ENCODE measurements at places on chromosomes 7 and 10.

GRCh38 chr10:58818900-58819299 is 306.2 kb downstream of the BICC1 start:
- peaks cover 6% of the 10 kb centered on the region for H3K4me1 ChIP-seq
- no peak overlapping the region for H3K4me3 ChIP-seq
- no peaks in the 10 kb centered on the region for H3K27me3 ChIP-seq
- no peak overlapping the region for H3K27ac ChIP-seq

GRCh38 chr7:115224922-115225321 is 303.0 kb downstream of the MDFIC start:
- DNase-seq, result no peak
- H3K4me3 ChIP-seq, result no peak overlapping the region
- H3K36me3 ChIP-seq, result no peaks in the 10 kb centered on the region
- H3K27ac ChIP-seq, result no peak overlapping the region

- no peaks in the 10 kb centered on the region for H3K4me1 ChIP-seq
- no peaks in the 10 kb centered on the region for H3K36me3 ChIP-seq
- peak; percentile 3 for DNase-seq
- no peak overlapping the region for H3K27ac ChIP-seq
- peaks cover 63% of the 10 kb centered on the region for H3K27me3 ChIP-seq
Measured at GRCh38 chr10:100811261-100811660, 65.9 kb downstream of the PAX2 start.

DNA sequence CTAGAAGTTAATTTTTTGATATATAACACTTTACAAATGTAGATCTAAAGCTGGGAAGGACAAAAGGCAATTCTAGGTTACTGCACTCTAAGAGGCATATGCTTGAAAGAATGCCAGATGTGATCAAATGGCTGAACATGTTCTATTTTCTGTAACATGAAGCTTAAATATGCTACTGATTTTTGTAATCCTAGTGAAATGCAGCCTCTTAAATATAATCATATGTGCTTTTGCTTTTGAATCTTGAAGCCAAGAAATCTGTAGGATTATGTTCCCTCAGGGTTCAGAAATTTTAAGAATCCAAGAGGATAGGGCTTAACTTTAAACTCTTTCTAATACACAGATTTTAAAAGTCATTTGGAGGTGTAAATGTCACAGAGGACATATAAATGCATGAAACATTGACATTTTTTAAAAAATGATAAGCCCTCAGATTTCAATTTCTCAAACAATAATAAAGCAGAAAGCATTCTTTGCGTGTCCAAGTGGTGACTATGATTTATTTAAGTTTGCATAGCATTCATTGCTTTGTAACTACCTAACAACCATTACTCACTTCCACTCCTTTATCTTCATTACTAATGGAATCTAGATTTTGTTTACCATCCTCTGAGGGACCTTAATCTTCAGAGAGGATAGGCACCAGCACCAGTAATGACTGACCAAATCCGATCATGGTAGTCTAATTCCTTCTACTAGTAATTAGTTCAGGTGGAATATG is 170.4 kb downstream of the MAGI2 start:
- H3K4me3 ChIP-seq, result no peak overlapping the region
- H3K27me3 ChIP-seq, result no peaks in the 10 kb centered on the region
- no peaks in the 10 kb centered on the region for H3K36me3 ChIP-seq
- H3K4me1 ChIP-seq, result no peaks in the 10 kb centered on the region
- H3K27ac ChIP-seq, result no peak overlapping the region
- DNase-seq, result no peak

- DNase-seq, result no peak
- H3K27ac ChIP-seq, result no peak overlapping the region
- no peaks in the 10 kb centered on the region for H3K27me3 ChIP-seq
- no peaks in the 10 kb centered on the region for H3K36me3 ChIP-seq
Measured at GRCh38 chr10:84763965-84764364, 435.6 kb downstream of the CCSER2 start.

DNA sequence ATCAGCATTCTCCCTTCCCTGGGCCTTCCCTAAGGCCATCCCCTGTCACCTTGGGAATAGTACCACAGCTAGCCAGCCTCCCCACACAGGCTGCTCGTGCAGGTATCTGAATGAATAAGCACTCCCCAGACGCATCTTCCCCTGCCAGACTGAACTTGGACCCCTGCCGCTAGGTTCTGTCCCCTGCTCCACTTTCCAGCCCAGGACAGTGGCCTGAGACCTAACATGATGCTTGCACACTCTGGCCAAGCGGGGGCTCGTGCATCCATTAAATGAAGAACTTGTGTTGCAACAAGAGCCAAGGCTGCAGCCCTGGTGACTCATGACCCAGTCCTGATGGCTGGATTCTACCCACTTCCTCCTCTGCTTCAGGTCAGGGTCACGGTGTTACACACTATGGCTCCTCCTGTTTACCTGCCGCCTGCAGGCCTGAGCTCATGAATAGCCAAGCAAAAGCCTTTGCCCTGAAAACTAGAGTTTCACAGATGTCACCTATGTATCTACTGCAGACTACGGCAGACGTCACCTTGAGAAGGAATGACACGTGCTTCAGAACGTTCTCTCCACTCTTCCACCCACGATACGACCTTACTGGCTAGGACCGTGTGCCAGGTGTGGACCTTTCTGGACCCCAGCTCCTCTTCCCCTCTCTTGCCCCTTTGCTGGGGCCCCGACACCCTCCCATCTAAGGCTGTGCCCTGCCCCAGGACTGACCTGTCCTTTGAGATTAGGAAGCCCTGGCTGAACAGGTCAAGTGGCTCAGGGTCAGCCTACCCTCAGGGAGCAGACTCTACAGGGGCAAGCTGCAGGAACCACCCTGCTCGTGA is 6.5 kb downstream of the ASB13 start:
- no peak overlapping the region for H3K27ac ChIP-seq
- DNase-seq, result peak; percentile 76
- no peaks in the 10 kb centered on the region for H3K36me3 ChIP-seq
- no peak overlapping the region for H3K4me3 ChIP-seq
- no peaks in the 10 kb centered on the region for H3K27me3 ChIP-seq

Measured in upper lobe of right lung (tissue), 1 donor.